Omental fat pad (tissue), 4 donors: ENCODE measurements at places on chromosomes 16 and 17. TPM values are rescaled to one million over a fixed set of nuclear protein-coding genes. Genes with fewer than 3 reads are reported as not detected.

DNA sequence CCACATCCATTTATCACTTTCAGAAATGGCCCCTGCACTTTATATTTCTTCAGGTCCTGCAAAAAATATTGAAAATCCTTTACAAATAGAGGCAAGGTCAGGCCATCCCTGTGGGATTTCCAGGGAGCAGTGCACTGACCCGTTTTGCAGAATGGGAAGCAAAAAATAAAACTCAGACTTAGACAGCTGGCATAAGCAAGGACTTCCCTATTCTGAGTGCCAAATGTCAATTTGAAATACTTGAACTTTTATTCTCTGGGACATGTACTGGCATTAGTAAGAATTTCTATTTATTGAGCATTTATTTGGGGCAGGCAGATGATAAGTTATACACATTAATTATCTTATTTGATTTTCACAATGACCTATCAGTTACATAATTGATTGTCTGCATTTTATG lies 32.4 kb downstream of the PRKCB start:
- DNase-seq = no peak

DNA sequence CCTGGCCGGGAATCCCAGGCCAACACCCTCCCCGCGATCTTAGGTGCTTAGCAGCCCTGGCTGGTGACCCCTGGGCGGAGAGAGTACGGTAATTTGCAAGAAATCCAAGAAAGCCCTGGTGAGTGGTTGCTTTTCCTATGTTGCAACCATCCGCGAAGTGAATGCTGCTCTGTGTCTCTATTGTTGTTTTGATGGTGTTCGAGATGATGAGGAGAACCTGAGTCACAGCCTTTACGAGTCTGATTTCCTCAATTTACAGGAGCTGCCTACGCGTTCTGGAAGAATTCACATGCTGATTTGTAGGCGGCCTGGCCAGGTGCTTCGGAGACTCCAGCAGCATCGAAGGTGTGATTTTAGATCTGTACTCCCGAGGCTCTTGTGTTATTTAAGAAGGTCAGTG lies 63.3 kb downstream of the TMEM235 start:
- no peak for DNase-seq

DNA sequence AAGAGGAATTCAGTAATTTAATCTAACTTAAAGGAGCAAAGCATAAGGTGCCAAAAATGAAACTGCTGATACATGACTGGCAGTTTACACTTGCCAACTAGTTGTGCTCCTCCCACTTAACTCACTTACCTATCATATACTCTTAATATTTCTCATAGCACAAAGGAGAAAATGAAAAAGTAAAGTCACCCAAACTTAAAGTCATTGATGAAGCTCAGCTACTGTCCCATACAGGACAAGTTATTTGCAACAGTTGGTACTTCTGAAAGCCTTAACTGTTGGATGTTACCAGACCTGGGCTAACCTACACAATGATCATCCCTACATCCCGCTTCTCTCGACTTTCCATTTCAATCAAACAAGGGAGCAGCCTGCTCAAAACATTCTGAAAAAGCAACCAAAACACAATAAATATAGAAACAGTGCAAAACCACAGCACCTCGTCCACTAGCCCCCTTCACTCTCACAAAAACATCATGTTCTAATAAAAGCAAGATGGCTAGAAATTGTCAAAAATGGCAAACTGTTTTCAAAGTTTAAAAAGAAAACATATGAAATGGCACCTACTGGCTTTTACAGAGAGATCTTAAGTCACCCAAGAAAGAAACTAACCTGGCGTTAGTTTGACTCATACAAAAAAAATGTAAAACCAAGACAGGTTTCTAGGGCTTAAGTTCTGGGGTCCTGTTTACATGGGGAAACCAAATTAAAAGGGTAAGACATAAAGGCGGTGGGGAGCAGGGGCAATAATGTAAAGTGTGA lies 868 bp downstream of the MED13 start:
- DNase-seq = no peak

GRCh38 chr16:88705801-88706228 lies 393 bp downstream of the RNF166 start:
- DNase-seq = no peak

Gene WNT3
- 2.1 TPM for total RNA-seq

GRCh38 chr17:81340607-81341515 lies 45.8 kb upstream of the SLC38A10 start:
- no peak for DNase-seq

- no peak for DNase-seq
Measured at GRCh38 chr16:67653128-67653788, 6.8 kb downstream of the ACD start.

- no peak for DNase-seq
Measured at GRCh38 chr17:47697906-47698711, 4.1 kb downstream of the TBKBP1 start.

Gene TACO1
- 11.7 TPM for total RNA-seq

GRCh38 chr17:73731733-73732132 lies 87.5 kb upstream of the SDK2 start:
- DNase-seq = no peak

GRCh38 chr16:72271699-72272240 lies 99.8 kb upstream of the PMFBP1 start:
- no peak for DNase-seq

DNA sequence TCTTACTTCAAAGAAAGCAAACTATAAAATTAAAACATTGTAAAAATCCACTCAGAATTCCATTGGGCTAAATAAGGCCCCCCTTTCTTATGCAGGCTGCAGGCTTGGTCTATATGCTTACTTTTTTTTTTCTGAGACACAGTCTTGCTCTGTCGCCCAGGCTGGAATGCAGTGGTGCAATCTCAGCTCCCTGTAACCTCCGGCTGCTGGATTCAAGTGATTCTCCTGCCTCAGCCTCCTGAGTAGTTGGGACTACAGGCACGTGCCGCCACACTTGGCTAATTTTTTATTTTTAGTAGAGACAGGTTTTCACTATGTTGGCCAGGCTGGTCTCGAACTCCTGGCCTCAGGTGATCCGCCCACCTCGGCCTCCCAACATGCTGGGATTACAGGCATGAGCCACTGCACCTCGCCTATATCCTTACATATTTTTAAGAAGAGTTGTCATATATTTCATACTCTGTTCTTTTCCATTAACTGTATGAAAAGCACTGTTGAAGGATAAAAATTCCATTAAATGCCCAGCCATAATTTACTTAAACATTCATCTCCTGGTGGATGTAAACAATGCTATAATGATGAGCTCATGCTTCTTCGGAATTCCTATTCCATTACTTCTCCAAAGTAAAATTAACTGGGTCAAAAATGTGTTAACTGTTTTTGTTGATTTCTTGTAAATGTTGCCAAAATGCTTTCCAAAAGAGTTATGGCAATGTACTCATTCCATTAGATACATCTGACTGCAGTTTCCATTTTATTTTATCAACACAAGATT lies 17.8 kb downstream of the SNN start:
- no peak for DNase-seq

DNA sequence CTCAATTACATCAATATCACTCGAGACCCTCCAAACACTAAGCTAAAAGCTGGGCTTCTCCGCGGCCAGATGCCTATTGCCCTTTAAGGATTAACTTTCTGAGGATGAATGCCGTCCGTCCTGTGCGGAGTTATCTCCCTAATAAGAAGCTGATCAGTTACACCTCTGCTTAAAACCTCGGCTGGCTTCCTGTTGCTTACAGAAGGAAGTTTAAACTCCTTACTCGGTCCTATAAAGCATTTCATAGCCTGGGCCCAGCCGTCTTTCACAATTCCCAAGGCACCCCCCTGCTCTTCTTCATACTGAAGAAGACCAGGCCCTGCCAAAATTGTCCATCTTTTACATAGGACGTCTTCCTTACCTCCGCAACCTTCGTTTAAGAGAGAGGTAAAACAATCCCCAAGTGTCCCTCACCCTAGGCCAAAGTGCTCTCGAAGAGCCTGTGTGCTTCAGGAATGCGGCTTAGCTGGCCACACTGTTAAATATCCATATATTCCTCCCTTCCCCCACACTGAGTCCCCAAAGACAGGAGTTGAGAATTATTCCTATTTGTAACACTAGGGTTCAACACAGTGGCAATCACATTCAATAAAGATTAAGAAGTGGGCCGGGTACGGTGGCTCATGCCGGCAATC lies 112.6 kb upstream of the IRX5 start:
- DNase-seq = no peak

DNA sequence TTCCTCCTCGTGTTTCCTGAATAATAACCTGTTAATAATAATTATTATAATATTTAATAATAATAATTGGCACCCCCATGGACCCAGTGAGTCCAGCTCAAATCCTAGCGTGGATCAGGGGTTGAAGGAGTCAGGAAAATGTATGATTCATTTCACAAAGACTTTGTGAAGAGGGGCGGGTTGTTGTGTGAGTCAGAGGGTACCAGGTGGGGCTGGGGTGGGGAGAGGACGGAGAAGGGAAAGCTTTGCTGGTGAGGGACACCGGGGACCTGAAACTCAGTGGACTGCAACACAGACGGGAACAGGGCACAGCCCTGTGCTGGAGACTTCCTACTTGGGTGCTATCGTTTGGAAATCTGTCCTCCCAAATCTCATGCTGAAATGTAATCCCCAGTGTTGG lies 3.1 kb upstream of the ADORA2B start:
- DNase-seq = no peak

DNA sequence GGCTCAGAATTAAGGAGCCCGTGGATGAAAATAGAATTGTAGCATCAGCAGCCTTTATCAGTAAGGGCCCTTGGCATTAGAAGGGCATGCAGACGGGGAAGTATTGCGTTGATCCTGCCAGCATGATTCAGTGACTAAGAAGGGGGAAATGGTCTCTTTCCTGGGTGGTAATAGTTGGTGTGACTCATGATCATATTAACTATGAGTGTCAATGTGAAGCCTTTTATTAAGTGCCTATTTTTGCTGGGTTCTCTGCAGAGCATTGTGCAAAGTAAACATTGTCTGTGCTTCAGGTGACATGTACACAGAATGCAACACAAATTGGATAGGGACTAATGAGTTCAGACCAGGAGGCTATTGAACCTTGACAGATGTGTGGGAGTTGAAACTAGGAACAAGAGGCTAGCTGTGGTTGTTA lies 24.5 kb downstream of the RCVRN start:
- DNase-seq = no peak

- DNase-seq = no peak
Measured at GRCh38 chr16:88634141-88634993, 4.0 kb upstream of the IL17C start.

- no peak for DNase-seq
Measured at GRCh38 chr16:57996406-57997175, 3.9 kb downstream of the ZNF319 start.

Gene PMFBP1
- 0.13 TPM for total RNA-seq

DNA sequence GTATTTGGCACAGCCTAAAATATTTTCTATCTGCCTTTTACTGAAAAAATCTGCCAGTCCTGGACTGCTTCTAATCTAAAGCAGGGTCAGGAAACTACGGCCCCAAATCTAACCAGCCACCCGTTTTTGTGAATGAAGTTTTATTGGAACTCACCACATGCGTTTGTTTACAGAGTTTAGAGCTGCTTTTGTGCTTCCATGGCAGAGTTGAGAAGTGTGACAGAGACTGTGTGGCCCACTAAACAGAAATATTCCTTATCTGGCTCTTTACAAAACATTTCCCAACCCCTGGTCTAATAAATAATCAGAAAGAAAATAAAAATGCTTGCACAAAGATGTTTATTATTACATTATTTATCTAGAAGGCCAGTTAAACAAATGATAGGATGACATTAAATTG lies 110.2 kb downstream of the COPRS start:
- DNase-seq = no peak

DNA sequence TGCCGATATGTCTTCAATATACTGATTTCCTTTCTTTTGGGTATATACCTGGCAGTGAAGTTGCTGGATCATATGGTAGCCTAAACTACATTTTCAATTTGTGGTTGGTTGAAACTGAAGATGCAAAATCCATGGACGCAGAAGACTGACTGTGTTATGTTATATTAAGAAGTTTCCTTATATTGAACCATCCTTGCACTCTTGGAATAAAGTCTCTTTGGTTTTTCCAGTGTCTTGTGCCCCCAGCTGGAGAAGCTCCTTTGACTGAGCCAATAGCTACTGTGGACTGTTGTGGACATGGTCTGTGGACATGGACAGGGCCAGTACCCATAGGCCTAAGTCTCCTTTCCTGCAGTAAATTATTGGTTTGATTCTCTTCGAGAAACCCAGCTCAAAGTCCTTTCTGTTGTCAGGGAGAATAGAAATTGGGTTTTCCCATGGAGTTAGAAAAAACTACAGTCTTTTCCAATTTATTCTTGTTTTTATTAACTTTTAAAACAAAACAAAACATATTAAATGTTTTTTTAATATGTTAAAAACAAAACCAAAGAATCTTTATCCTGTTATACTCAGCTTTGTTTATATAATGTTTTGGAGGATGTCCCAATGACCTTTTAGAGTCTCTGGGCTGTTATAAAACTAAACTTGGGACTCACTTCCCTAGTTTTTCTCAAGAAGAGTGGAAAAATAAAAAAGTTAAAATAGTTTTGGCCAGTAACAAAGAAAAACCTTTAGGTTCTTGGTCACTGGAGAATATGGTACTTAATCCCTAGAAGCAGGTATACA lies 15.2 kb upstream of the IL34 start:
- no peak for DNase-seq

Gene LITAFD
- not detected for total RNA-seq

GRCh38 chr17:32805029-32805976 lies 71.6 kb downstream of the MYO1D start:
- DNase-seq = no peak

DNA sequence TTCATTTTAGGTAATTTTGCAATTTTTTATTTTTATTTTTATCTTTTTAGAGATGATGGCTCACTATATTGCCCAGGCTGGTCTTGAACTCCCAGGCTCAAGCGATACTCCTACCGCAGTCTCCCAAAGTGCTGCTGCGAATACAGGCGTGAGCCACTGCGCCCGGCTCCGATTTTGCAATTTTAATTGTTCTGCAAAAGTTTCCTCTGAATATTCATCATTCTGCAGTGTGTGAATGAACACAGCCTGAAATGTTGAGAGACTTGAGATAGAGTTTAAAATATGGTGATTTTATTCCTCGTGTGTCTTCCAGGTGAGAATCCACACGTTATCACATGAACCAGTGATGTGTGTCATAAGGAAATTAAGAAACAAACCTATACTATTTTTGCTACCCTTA lies 75.8 kb downstream of the KCNJ12 start:
- DNase-seq = no peak

- no peak for DNase-seq
Measured at GRCh38 chr16:89712274-89712781, 8.4 kb downstream of the VPS9D1 start.

DNA sequence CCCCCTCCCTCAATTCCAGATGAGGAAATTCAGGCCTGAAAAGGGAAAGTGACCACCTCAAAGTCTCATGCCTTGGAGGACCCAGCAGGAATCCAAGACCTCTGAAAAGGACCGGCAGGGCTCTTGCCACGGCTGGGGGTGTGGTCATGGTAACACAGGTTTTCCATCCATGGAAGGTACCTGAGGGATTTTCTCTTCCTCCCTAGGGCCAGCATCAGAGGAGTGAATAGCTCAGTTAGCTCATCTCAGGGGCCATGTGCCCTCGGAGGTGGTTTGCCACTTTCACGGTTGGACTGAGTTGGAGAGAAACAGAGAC lies 1.3 kb downstream of the CIITA start:
- no peak for DNase-seq

Gene NACA2
- total RNA-seq = not detected

Gene ARHGDIG
- not detected for total RNA-seq

Gene RASD1
- total RNA-seq = 413 TPM
